CD8-positive, alpha-beta T cell (primary cell): ENCODE measurements at places on chromosomes 1 and 21.

GRCh38 chr21:28215214-28215954, 777.3 kb downstream of the LTN1 start:
- no peak for DNase-seq

DNA sequence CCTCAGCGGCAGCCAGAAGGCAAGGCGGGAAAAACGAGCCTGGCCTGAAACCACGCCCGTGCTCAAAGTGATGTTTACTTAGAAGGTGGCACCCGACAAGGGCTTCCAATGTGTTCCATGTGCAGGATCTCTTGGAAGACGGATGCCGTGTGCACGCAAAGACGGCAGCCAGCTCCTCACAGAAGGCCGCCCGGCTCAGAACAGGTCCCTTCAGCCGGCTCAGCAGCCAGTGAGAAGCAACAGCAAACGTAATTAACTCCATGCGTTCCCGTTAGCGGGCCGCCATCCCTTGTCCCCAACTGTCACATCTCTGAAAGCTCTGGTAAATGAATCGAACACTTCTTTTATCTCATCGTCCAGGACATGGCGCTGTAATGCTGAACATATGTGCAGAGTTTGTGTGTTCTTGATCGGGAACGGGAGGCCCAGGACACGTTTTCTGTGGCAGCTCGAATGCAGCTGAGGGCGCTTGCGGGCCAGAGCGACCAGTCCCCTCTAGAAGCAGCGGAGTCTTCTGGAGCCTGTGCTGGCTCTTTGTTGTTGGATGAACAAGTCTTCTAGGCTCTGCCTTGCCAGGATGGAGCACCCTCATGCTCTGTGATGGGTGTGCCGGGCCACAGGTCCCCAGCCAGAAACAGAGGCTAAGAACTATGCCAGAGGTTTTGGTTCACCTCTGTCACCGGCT, 94.6 kb upstream of the ARHGEF16 start:
- DNase-seq, result no peak

DNA sequence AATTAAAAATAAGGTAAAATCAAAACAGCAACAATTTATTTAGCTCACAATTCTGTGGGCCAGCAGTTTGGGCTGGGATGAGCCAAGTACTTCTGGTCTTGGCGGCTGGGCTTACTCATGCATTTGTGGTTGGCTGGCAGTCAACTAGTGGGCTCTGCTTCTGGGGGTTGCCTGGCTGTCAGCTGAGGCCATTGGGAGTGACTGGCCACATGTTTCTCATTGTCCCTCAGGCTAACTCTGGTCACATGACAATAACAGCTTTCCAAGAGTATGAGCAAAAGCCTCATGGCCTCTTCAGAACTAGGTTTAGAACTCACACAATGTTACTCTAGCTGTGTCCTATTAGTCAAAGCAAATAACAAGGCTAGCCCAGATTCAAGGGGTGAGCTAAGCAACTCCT, 15.6 kb upstream of the CHIA start:
- no peak for DNase-seq

GRCh38 chr1:107920999-107921398, 44.0 kb downstream of the VAV3 start:
- no peak for DNase-seq

- no peak for DNase-seq
These were observed 91.8 kb downstream of the KCNN3 start for GRCh38 chr1:154778275-154778674.

DNA sequence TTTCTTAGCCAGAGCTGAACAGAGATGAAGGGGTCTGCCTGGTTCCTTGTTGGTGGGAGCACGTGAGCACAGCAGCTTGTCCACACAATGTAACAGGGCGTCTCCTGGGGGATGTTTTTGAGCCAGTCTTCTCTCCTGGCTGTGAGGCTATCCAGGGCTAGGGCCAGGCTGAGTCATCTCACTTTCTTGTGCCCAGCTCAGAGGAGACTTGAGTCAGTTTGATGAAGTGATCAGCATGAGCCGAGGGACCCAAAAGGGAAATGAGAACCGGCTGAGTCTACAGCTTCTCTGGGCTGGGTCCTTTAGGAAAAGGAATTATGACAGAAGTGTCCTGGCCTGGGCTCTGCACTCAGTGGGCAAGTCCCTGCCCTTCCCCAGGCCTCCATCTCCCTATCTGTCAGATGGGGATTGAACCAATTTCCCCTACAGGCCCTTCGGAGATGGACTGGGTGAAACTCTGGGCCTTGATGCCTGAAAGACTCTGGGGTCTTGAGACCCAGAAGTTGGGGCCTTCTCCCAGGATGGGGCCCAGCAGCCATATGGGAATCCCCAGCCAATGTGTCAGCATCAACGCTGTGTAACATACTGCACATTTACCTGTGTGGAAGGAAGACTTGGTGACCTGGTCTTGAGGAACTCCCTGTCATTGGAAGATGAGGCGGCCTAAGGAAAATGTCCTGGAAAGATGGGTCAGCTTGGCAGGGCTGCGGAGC, 36.6 kb downstream of the DMRTB1 start:
- DNase-seq, result no peak
